NCI-H345 (cell line): ENCODE measurements at places on chromosomes 4 and X.

GRCh38 chrX:49859491-49859890 lies 19.8 kb upstream of the USP27X start:
- no peak for DNase-seq

DNA sequence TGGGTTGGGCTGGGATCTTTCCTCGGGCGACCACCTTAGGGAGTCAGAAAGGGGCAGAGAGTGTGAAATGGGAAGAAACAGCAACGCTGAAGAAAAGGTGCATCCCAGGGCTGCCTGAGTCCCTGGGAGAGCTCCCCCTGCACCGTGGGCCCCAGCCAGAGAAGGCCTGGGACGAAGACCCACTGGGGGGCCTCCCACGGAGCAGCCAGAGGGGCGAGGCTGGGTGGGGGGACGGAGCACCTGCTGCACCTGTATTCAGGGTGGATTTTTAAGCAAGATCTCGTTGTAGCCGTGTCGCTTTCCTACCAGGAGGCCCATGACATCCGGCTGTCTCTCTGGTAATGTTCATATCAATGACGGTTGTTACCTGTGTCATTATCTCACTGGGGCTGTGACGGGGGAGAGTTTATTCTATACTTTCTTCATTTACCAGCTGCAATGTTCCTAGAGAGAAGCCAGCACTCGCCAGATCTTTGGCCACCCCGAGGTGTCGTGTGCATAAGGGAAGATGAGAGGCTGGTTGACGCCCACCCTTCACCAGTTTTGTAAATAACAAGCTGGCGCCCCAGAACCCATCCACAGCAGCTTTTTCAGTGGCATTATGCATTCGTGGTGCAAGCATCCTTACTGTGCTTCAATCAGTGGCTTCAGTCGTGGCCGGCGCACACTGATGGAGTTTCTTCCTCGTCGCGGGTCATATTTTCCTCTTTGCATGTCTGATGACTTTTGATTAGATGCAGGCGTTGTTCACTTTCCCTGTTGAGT lies 5.6 kb upstream of the PCGF3 start:
- no peak for DNase-seq

- DNase-seq = no peak
Observed at GRCh38 chrX:12236156-12236555, 97.9 kb downstream of the FRMPD4 start.

DNA sequence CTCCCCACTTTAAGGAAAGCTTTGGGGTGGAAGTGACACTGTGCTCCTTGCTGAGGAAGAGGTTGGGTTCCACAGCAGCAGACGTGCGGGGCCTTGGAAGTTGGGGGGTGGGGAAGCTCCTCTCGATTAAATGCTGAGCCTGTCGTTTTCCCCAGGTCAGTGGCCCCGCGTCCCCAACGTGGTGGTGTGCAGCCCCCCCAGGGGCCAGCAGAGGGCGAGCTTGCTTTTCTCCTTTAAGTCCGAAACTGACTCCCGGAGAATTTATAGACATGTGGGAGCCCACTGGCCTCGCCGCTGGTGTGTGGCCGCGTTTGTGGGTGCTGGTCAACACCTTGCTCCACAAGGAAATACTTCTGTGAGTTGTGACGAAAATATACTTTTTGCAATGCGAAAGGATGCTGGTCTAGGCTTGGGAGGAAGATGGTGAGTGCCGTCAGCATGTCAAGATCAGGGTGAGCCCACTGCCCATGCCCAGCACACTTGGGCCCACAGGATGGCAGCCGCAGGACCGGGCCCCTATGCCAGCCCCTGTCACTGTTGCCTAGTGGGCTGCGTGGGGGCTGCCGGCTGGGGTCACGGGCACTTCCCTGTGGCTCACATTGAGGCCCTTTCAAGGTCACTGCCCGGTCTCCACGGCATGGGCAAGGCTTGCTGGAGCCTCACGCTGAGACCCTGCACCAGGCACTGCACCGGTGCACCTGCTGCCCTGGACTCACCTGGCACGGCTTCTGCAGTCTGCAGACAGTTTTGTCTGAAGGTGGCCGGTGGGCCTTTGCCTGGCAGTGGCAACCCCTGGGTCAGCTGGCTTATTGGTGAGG lies 9.4 kb downstream of the UVSSA start:
- peak; percentile 41 for DNase-seq

DNA sequence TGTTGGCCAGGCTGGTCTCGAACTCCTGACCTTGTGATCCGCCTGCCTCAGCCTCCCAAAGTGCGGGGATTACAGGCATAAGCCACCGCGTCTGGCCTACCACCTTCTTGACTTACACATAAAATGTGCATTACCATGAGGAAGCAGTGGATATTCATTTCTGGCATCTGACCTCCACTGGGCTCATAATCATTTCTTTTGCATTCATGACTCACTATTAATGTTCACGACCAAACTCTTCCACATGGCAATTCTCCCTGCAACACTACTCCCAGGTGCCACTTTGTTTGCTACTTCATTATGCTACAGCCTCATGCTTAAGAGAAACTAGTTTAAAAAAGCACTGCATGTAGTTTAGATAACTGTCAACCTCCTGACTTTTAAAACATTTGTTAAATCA lies 22.7 kb downstream of the RASGEF1B start:
- DNase-seq = no peak

DNA sequence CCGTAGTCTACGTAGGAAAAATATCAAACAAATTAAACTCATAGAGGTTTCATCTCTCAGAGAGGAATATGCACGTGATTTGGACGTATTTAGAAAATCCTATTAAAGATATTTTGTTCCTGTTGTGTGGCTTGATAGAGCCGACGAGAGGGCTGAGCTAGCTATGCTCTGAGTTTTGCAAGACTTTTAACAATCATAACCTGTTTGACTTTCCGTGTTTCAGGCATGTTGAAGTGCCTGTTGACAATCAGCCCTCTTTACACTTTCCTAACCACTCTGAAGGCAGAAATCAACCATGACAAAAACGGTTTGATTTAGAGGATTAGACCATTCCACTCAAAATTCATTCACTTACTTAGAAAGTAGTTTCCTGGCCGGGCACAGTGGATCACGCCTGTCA lies 297.3 kb downstream of the ASMT start:
- peak; percentile 53 for DNase-seq

- DNase-seq = no peak
Observed at GRCh38 chr4:12445711-12446235, 1017.1 kb upstream of the HS3ST1 start.

DNA sequence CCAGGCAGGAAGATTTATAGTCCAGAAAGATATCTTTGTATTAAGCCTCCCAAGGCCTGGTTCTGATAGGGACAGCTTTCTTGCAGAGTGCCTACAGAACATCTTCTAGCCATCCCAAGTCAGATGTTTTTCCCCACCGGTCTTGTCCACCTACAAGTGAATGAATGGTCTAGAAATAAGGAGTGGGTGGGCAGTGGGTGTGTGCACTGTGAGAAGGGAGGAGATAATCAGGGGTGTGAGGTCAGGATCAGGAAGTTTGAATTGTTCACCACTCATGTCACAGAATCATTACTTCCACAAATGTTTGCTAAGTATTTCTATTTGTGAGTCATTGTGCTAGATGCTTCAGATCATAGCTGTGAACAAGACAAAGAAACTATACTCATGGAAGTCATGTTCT lies 332.6 kb downstream of the NKX6-1 start:
- DNase-seq = no peak

DNA sequence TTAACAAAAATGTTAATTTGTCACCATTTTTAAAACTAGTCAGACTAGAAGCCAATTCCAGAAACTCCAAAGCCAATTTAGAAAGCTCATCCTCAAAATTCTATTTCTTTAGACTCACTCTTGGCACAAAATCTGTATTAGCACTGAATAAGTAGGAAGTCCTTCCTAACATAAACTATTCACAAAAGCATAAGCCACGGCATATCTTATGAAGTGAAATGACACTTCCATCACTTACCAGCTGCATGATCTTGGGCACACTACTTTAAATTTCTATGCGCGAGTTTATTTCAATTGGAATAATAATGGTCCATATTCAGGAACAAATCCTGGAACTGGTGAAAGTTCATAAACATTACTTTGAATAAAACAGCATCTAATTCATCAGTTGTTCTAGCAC lies 1544.0 kb downstream of the TECRL start:
- DNase-seq = no peak

DNA sequence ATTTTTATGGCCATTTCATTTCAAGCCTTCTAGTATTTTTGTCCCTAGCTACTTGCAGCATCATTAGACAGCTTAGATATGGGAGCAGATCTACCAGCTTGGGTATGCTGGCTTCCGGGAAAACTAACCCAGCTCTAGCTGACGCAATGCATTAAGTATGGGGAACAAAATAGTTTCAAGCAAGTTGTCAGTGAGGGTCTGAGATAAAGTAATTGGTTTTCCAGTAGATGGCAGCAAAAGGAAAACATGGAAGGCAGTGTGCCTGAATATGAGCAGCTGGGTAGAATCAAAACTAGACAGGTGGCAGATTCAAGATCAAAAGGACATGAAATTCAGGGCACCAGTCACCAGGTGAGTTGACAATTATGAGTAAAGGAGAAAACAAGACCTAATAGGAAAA lies 340.9 kb upstream of the CTSO start:
- peak; percentile 32 for DNase-seq

DNA sequence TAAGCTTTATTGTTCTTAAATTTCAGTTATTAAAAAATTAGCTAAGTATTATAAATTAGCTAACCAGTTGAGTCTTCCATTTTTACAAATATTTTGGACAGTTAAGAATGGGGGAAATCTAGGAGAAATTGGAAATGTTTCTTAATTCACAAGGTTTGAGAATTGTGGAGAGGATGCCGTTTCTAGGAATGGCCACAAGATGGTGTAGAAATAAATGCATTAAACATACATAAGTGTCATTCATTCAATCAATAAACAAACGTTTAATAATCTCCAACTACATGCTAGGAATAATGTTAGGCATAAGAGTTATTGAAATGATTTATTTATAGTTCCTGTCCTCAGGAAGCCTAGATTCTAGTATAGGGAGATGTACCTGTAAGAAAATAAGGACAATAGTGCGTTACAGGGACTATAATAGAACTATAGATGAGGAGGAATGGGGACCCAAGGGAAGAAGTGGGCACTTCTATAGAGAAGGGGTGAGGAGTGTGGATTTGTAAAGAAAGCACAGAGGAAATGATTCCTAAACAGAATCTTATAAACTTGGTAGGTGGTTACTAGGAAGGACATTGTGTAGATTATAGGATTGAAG lies 195.7 kb upstream of the ANK2 start:
- DNase-seq = no peak

GRCh38 chr4:177923888-177924287 lies 481.7 kb upstream of the AGA start:
- DNase-seq = no peak

GRCh38 chrX:13721371-13721770 lies 13.0 kb downstream of the TRAPPC2 start:
- no peak for DNase-seq

GRCh38 chr4:73721435-73721834 lies 18.9 kb upstream of the CXCL8 start:
- DNase-seq = no peak

DNA sequence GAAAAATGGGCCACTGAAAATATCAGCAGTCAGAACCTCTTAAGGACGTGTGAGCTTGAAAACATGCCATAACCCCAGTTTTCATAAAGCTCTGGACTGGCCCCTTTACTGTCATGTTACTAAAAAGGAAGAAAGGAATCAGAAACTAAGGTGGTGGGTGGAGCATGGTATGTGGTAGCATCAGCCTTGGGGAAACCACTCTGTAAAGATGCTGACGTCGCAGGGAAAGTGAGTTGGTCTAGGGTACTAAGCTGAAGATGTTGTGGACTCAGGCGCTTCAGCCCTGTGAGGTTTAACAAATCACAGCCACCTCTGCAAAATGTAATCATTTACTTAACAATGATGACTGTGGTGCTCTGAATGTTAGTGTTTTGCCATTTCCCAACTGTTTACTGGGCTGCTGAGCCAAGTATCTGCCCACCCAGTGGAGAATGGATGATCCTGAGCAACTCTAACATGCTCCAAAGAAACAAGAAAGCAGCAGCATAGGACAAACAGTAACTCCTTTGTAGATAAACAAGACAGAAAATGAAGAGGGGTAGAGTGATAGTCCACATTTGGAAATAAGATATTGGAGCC lies 33.4 kb downstream of the C4orf54 start:
- no peak for DNase-seq

DNA sequence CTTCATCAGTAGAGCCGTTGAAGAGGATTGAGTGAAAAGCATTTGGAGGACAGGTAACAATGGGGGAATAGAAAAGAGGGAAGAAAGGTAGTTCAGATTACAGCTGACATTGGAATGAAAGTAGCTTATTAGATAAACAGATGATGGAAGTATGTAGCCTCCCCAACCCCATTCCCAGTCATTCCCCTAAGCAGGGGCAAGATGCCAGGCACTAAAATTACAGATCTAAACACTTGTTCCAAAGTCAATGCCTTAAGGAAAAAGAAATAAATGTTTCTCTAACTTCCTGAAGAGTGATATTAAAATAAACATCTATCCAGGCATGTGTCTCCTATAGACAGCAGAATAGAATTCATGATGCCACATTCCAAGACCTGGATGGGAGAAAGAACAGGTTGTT lies 350.8 kb downstream of the PDGFC start:
- no peak for DNase-seq

GRCh38 chrX:70132877-70133302 lies 357 bp upstream of the IGBP1 start:
- DNase-seq = peak; percentile 56

DNA sequence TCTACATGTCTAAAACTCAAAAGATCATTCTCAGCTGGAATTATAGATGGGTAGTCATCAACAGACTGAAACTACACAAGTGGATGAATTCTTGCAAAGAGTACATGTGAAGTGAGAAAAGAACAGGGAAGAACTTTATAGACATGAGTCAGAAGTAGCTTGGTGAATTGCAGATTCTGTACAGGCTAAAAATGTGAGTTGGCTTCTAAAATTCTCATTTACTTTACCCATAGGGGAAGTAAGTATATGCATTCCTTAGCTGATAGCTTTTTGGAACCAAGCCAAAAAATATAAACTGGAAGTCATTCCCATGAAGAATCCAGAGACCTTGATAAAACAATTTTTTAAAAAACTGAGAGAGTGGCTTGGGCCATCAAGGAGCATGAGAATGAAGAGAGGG lies 584.2 kb upstream of the FTHL17 start:
- DNase-seq = no peak

GRCh38 chrX:118420462-118420861 lies 74.6 kb downstream of the WDR44 start:
- DNase-seq = no peak

GRCh38 chr4:79413032-79413885 lies 5.2 kb upstream of the GK2 start:
- DNase-seq = peak; percentile 12

- DNase-seq = no peak
Observed at GRCh38 chrX:50941638-50942037, 31.1 kb downstream of the BMP15 start.
